ENCODE measurements at places on chromosomes 1 and 21. TPM values are rescaled to one million over a fixed set of nuclear protein-coding genes. Genes with fewer than 3 reads are reported as not detected.

ATP1A2 gene
- not detected for total RNA-seq

GRCh38 chr1:36175137-36176095 is 19.5 kb downstream of the MAP7D1 start:
- DNase-seq = no peak

DNA sequence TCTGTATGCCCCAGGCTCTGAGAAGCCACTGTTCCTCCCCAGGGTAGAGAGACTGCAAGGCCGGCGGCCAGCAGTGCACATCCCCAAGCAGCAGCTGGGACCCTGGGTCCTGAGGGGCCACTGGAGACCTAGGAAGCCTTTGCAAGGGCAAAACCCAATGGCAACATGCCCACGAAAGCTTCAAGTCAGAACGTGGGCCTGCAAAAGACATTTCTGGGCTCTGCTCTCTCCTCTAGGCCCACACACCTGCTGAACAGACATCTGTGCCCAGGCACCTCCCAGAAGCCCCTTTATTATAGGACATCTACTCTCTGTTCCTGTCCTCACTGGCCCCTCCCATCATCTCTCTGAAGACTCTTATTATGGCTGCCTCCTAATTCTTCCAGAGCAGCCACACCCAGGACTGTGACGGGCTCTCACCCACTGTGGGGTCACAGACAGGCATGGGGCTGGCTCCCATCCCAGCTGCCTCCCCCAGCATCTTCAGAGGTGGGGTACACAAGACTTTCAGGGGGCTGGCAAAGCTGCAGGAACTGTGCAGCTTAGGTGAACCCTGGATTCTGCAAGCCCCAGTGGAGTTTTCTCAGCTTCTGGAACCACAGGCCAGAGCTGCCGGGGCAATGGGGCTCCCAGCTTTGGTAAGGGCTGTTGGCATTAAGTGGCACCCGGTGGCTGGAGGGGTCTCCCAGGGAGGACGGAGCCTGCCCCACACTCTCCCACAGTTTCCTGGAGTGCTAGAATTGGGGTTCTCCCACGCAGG is 12.6 kb downstream of the TRIM11 start:
- DNase-seq = no peak

DNA sequence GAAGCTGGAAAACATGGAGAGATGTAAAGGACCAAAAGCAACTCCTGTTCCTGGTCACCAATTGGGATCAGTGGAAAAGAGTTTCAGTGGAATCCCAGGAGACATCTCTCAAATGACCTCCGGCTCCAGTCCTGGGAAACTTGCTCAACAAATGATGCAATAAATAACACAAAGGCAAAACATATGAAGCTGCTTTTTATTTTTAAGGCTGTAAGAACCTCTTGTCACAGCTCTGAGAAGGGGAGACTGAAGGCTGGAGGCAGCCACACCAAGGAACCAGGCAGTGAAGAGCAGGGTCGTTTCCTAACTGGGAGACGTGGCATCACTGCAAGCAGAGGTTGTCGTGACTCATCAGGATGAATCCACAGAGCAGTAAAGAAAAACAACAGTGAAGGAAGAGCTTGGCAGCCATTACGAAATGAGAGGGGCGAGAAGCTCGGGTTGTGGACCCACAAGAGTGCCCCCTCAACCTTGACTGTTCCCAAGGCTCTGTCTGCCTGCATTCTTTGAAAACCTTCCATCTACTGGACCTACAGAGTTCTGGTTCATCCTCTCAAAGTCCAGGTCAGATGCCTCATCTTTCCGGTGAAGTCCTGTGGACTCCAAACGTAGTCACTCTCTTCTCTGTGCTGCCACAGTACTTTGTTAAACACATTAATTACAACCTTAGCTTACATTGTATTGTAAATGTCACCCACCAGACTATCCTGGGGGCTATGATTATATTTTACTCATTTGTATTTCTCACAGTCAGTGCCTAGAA is 32.1 kb downstream of the JAK1 start:
- no peak for DNase-seq

F3 gene
- 3.4 TPM for total RNA-seq

ELOVL1 gene
- total RNA-seq = 104 TPM
